COLO829 (cell line): ENCODE measurements at places on chromosomes 4 and X.

- DNase-seq, result no peak
Observed at GRCh38 chrX:41684138-41684537, 4.6 kb upstream of the GPR34 start.

DNA sequence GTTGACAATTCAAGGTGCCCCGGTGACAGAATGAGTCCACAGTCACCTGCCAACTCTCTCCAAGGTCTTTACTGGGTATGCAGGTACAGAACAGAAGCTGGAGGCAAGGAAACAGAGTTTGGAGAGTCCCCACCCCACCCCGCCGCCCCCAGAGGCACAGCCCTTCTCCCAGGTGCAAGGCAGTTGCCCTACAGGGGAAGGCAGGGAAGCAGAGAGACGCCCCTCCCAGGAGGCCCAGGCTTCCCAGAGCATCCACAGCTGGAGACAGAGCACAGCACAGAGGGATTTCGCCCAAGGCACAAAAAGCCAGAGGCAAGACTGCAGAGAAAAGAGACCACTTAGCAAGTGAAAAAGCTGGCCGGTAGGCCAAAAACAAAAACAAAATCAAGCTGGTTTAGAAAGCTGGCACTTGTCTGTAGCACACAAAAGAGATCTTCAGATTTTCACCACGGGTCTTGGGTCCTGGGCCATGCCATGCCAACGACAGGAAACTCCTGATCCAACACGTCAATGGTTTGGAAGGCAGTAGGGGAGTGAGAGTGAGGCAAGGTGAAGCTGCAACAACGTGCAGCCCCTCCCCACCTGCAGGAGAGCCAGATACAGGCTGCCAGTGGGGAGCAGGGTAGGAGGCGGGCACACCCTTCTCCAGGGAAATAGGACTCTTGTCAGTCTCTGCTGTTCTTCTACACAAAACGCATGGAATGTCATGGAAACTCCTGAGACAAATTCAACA lies 113.3 kb downstream of the AFAP1 start:
- DNase-seq, result no peak

DNA sequence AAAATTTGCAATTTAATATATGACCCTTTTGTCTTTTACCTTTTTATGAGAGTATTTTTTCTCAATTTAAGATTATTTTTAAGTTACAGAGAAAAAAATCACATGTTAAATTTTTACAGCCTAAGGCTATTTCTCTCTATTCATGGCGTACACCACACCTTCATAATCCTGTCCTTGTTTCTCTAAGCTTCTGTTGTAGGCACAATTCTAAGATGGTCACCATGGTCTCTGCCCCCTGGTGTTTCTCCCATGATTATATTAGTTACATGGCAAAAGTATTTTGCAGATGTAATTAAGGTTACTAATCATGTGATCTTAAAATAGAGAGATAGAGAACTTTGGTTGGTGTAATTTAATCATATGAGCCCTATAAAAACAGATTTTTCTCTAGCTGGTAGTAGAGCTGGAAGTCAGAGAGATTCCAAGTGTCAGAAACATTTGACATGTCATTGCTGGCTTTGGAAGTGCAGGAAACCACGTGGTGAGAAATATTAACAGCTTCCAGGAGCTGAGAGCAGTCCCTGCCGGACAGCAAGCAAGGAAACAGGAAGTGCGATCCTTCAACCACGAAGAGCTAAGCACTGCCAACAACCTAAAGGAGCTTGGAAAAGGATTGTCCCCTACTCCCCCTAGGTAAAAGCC lies 89.8 kb downstream of the EIF4E start:
- peak; percentile 12 for DNase-seq

GRCh38 chr4:72314869-72315268 lies 254.2 kb downstream of the ADAMTS3 start:
- peak; percentile 66 for DNase-seq

- DNase-seq, result no peak
Observed at GRCh38 chr4:27692868-27693634, 832.4 kb downstream of the STIM2 start.

DNA sequence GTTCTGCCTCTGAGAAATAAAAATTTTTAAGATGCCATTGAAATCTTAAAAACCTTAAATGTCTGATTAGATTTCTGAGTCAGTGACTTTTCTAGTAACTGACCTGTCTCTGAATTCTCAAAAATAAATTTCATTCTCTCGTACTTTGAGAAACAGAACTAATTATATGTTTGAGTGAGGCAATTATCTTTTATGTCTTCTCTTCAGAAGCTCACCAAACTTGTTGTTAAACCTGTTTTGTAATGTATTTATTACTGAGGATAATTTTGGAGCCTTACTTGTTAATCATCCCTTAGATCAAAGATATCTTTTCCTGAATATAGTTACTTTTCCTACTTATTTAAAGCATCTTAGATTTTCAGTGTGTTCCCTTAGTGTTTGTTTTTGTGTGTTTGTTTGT lies 64.5 kb upstream of the MMAA start:
- no peak for DNase-seq

- DNase-seq, result no peak
Observed at GRCh38 chr4:163595580-163595979, 101.1 kb downstream of the TMA16 start.

- no peak for DNase-seq
Observed at GRCh38 chrX:72002875-72003274, 92.2 kb downstream of the NHSL2 start.

- DNase-seq, result no peak
Observed at GRCh38 chr4:183936047-183936446, 30.9 kb downstream of the STOX2 start.

DNA sequence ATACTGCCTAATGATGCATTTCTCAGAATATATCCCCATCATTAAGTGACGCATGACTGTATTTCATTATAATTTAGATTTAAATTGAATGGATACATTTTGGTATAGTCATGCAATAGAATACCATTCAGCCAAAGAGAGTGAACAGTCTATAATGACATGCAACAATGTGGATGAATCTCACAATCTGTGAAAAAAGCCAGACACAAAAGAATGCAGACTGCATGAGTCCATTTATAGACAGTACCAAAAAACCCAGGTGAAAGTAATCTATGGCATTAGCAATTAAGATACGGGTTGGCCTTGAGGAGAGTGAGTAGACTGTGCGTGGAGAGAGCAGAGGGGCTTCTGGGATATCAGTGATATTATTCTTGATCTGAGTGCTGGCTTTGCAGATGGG lies 239.7 kb upstream of the PGRMC2 start:
- DNase-seq, result no peak

DNA sequence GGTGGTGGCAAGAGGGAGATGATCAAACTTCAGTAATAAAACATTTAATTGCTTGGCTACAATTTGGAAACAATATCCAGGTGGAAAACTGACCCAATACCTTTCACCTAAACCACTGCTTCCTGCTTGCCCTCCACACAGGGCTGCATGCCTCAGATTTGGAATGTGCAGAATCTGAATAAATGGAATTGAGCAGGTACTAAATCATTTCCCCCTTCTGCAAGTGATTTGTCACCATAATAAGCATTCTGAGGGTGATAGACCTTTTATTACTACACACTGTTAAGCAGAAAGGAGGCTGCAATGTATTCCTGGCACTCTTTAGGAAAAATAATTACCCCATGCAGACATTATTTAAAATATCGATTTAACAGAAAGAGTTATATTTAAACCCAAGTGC lies 291.8 kb downstream of the IDS start:
- no peak for DNase-seq

GRCh38 chr4:2630556-2631273 lies 94.3 kb downstream of the FAM193A start:
- DNase-seq, result no peak

DNA sequence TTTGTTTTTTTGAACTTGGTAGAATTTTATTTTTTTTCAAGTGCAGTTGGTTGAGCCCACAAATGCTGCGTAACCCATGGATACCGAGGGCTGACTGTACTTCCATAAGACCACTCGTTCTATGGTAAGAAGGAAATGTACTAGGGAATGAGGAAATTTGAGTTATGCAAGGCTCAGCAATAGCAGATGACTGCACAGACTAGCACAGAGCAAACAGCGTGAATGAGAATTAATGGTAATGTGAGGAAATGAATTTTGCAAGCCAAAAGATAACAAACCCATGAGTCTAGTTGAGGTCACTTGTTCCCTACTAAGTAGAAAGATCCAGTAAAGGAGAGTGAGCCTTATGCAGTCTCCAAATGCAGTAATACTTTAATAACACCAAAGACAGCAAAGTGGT lies 17.4 kb downstream of the GSPT2 start:
- DNase-seq, result no peak

DNA sequence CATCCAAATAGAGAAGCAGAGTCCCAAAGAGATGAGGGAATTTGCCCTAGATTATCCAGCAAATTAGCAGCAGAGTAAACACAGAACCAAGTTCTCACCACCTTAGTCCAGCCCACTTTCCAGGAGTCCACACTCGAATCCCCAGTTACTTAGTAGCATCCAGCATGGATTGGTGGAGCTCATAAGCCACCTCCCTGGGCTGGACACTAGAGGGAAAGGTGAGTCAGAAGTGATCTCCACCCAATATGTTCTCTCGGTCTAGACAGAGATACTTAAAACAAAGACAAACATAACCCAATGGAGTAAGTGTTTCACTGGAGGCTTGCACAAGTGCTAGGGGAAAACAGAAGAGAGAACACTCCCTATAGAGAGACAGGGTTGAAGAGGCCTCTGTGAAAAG lies 105.1 kb upstream of the CPEB2 start:
- DNase-seq, result no peak

DNA sequence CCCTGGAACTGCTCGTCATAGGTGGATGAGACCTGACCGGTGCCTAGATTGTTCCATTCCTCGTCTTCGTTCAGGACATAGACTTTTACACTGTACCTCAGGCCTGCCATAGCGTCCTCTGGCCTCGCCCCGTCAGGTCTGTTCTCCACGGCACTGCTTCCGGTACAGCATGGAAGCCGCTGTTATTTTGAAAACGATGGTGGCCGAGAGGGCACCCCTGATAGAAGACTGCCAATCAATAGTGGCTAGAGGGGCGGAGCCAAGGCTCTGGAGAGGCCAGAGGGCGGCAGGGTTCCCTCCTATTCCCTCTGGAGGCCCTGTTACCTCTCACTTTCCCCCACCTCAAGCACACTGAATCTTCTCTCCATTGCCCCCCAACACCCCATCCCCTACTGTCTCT lies at the start of gene PPP4R3C:
PPP4R3C (minus strand) TSS at position 155 of the 400 bp plus-strand sequence; CDS start at position 110, 45 bp downstream.
- DNase-seq, result no peak

GRCh38 chrX:13597874-13598273 lies 28.5 kb downstream of the EGFL6 start:
- no peak for DNase-seq
